ENCODE measurements at places on chromosomes 4 and X.

DNA sequence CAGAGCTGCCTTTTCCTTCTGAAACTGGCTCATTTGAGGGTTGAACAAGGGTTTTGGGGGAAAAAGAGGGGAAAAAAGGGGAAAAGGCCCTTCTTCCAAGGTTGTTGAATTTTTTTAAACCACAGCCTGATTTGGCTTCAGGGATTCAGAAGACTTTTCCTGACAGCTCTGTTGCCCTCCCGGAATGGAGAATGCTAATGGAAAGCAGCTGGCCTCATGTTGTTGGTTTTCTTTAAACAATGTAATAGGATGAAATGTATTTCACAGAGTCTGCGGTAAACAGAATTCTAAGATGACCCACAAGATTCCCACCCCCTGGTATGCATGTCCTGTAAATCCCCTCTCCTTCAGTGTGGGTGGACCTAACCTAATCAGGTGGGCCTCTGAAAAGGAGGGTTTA is 3.3 kb upstream of the KIAA1210 start:
- no peak for DNase-seq

- DNase-seq, result no peak
Observed at GRCh38 chrX:38982370-38982769, 181.1 kb downstream of the MID1IP1 start.

- DNase-seq, result no peak
Observed at GRCh38 chr4:4711902-4712301, 147.6 kb upstream of the MSX1 start.

DNA sequence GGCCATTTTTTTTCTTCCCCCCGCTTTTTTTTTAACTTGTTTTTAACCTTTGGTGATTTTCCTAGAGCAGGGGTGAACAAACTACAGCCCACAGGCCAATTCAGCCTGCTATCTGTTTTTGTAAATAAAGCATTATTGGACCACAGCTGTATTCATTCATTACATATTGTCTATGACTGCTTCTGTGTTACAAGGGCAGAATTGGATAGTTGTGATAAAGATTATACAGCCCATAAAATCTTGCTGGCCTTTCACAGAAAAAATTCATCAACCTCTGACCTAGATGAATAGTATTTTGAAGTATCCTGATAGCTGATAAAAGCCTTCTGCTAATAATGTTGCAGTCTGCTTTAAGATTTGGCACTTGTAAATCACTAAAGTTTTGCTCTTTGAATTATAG is 63.4 kb downstream of the SMAD1 start:
- DNase-seq, result no peak

- peak; percentile 53 for DNase-seq
Observed at GRCh38 chr4:73836373-73837279, at the start of gene CXCL6. TSS of gene CXCL6 (plus strand) at chr4:73836678. CDS start at chr4:73836751, 73 bp downstream.

- DNase-seq, result no peak
Observed at GRCh38 chr4:151564321-151564720, 155.3 kb downstream of the FHIP1A start.

GRCh38 chr4:7878323-7878722 is 61.3 kb downstream of the AFAP1 start:
- no peak for DNase-seq

- DNase-seq, result no peak
Observed at GRCh38 chr4:112312610-112313239, 15.6 kb downstream of the ALPK1 start.

DNA sequence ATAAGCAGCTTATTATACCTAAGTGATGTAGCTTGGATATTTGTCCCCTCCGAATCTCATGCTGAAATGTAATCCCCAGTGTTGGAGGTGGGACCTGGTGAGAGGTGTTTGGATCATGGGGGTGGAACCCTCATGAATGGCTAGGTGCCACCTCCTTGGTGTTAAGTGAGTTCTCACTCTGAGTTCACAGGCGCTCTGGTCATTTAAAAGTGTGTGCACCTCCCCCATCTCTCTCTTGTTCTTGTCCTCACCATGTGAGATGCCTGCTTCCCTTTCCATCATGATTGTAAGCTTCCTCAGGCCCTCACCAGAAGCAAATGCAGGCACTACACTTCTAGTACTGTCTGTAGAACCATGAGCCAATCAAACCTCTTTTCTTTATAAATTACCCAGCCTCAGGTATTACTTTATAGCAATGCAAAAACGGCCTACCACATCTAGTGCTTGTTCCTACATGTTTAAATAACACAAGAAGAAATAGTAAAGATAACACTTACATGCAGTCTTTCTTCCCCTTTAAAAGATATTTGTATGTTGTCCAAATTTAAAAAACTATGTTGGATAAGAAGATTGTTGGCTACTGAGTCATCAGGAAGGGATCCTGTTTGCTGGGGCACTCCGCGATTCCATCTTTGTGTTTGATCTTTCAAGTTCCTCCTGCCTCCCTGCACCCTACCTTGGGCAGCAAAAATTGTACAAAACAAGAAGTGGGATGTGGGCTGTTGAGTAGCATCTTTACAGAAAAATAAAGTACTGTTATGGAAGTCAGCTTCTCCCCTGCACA is 29.7 kb downstream of the PPP1R2C start:
- no peak for DNase-seq

- DNase-seq, result no peak
Observed at GRCh38 chr4:47750788-47751187, 87.1 kb downstream of the CORIN start.

DNA sequence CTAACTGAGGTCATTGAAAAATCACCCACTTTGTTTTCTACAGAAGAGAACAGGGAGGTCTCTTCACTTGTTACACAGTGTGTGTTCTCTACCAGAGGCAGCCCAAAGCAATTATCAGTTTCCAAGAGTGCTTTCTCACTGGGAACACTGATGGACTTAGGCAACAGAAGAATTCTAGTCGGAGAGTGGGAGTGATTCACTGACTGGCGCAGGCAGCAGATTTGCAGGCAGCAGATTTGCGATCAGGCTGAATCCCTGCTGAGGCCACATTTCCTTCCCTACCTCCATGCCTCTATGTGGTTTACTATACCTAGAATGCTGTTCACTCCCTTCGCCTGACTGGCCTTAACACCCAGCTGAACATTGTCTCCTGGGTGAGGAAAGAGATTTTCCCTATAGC is 6.6 kb downstream of the OCIAD2 start:
- DNase-seq, result peak; percentile 44

DNA sequence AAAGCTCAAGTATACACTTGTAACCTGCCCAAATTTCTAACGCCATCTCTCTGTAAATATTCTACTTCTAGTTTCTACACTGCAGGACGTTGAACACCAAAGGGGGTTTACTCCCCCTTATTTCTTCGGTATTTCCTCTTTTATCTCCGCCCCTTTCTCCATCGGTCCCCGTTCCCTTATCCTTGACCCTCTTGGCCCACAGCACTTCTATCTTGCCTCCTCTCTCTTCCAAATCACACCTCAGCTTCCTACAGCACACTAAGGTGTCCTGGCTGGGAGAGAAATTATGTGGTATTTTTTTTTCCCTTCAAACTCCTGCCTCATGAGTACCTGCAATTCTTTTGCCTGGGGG is 715 bp downstream of the ZMAT1 start:
- DNase-seq, result peak; percentile 3

GRCh38 chrX:114976292-114976691 is 41.1 kb downstream of the IL13RA2 start:
- no peak for DNase-seq

GRCh38 chr4:73613130-73613529 is 7.1 kb downstream of the RASSF6 start:
- DNase-seq, result no peak

DNA sequence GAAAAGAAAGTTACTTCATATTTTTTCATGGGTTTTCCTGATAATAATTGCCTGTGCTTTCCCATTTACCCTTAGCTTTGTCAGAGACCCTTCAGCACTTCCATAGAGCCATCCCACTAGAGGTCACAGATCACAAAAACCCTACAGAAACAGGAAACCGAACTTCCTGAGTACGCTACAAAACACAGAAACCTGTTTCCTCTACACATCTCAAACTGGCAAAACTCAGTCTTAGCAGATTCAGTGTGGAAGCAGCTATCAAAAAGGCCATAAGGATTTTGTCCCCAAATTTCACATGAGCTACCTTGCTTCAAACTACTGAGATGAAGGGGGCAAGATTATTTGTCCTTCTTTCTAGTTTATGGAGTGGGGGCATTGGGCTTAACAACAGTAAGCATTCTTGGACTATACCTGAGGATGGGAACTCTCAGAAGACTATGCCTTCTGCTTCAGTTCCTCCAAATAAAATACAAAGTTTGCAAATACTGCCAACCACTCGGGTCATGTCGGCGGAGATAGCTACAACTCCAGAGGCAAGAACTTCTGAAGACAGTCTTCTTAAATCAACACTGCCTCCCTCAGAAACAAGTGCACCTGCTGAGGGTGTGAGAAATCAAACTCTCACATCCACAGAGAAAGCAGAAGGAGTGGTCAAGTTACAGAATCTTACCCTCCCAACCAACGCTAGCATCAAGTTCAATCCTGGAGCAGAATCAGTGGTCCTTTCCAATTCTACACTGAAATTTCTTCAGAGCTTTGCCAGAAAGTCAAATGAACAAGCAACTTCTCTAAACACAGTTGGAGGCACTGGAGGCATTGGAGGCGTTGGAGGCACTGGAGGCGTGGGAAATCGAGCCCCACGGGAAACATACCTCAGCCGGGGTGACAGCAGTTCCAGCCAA is at the start of gene MMRN1:
Gene MMRN1, plus strand, starts transcription at position 206 of the 902 bp plus-strand sequence. Its CDS starts 118 bp downstream, at position 324.
- DNase-seq, result peak; percentile 88

DNA sequence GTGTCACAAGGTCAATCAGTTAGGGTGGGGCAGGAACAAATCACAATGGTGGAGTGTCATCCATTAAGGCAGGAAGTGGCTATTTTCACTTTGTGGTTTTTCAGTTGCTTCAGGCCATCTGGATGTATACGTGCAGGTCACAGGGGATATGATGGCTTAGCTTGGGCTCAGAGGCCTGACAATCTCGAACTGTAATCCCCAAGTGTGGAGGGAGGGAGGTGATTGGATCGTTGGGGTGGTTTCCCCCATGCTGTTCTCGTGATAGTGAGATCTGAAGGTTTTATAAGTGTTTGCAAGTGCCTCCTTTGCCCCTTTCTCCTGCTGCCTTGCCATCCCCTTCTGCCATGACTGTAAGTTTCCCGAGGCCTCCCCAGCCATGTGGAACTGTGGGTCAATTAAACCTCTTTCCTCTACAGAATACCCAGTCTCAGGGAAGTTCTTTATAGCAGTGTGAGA is 36.7 kb upstream of the STS start:
- DNase-seq, result peak; percentile 28

DNA sequence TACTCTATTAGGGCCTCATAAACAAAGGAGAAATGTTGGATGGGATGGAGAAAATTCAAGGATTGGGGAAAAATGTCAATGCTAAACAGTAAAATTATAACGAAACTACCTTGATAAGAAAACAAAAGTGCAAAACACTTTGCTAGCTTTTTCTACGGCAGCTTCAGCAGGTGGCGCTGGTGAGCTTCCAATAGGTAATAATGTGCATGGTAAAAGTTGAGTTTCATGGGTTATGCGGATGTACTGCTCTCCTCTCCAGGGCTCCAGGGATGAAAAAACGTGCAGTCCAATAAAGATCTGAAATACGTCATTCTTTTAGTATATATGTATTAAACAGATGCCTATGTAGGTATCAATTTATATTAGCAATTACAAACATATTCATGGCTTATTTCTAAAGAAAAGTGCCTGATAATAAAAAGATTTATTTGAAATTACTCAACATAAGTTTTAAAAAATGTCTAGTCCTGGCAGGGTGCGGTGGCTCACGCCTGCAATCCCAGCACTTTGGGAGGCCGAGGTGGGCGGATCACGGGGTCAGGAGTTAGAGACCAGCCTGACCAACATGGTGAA is 239.6 kb downstream of the GRXCR1 start:
- peak; percentile 71 for DNase-seq

DNA sequence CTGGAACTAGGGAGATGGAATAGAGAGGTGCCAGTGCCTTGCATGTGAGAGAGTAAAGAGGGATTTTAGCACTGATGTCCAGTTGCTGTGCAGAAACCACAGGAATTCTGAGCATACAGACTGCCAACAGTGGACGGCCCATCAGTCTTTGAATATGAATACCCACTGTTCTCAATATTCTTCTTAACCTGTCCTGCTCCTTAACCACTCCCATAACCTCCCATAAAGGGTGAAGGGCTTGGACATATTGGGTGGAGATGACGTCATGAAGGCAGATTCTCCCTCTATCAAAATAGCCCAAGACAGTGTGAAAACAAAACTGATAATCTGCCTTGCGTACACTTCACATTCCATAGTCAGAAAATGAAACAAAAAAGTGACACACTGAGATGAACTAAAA is 1313.7 kb upstream of the PABPC4L start:
- no peak for DNase-seq

DNA sequence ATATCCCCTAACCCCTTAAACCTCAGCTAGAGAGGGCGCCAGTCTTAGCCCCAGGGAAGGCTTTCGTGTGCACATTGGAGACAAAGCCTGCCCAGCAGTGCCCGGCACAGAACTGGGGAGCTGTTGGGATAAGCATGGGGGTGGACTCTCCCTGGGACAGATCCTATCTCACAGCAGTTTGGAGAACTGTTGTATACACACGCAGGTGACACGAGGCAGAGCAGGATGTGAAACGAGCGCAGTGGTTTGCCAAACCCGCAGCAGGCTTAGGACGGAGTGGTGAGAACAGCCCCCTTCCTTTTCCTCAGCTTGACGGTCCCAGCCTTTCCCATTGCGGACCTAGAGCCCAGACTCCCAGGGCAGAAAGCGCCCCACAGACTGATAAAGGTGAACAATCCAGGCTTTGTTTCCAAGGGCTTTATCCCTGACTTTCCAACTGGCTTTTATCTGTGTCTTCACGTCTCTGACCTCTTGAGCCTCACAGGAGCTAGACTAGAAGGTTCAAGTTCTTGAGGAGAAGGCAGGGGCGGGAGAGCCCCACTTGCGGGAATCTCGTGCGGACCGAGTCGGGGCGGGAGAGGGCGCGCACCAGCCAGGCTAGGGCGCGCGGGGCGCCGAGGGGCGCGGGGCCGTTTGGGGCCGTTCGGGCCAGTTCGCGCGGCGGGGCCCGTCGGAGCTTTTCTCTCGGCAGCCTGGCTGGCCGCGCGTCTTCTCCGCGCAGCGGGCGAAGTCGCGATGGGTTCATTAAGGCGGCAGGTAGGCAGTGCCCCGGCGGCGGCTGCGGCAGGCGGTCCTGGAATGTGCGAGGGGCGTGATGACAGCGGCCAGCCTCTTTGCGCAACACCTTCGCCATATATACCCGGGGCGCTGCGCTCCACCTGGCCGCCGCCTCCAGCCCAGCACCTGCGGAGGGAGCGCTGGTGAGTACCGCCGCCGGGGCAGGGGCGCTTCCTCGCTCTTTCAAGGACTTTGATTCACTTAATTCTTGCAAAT is at the start of gene SLC34A2:
Gene SLC34A2, plus strand, starts transcription at position 881 of the 993 bp plus-strand sequence. CDS start 6,650 bp downstream, outside the sequence.
- no peak for DNase-seq

GRCh38 chrX:56268888-56269287 is 36.7 kb downstream of the KLF8 start:
- no peak for DNase-seq

- DNase-seq, result peak; percentile 41
Observed at GRCh38 chrX:13078739-13079444, 34.5 kb upstream of the FAM9C start.

DNA sequence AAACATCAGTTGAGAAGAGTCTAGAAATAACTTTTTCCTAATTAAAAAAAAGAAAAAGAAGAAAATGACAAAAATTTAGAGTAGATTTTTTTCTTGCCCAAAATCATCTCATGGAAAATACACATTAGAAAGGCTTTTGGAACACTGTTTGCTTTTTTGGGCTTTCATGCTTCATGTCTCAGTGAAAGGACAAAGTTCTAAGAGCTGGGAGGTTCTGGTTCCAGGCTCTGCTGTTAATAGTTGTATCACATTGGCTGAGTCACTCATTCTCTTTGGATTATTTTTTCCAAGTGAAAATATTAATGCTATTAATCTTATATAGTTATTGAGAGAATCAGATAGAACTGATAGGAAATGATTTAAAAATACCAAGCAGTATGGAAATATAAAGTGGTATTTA is 32.9 kb upstream of the ETNPPL start:
- DNase-seq, result peak; percentile 3

GRCh38 chr4:31343061-31343460 is 622.9 kb downstream of the PCDH7 start:
- no peak for DNase-seq
